ENCODE measurements at places on chromosomes 5 and 9. TPM values are rescaled to one million over a fixed set of nuclear protein-coding genes. Genes with fewer than 3 reads are reported as not detected.

SOWAHA gene
- total RNA-seq: not detected

IFNA6 gene
- total RNA-seq: not detected

AIF1L gene
- total RNA-seq: 32.6 TPM

TXN gene
- total RNA-seq: 448 TPM

All from SK-MEL-5 (cell line).